ENCODE measurements at places on chromosomes 7 and 10.
A peak's percentile ranks its signal among the peaks of the same experiment; 100 is the strongest.

- no peak for DNase-seq
Observed at GRCh38 chr10:114031073-114031972, 12.3 kb upstream of the ADRB1 start.

DNA sequence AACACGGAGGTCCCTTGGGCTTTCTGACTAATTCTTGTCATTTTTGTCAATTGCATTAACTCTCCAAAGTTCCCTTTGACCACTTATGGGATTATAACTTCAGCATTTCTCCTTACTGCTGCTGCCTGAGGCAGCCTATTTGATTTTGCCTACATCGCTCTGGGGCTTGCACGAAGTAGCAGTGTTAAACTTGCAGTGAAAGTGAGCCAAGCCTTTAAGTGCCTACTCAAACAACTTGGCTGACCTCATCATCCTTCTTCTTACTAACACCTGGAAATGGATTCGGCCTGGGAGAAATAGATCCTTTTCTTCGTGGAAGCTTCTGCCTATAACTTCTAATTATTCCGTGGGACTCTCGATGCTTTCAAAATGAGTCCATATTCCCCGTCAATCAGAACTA, 76.6 kb downstream of the DGKB start:
- no peak for DNase-seq

GRCh38 chr7:23136216-23136615, 30.6 kb downstream of the KLHL7 start:
- DNase-seq: no peak

DNA sequence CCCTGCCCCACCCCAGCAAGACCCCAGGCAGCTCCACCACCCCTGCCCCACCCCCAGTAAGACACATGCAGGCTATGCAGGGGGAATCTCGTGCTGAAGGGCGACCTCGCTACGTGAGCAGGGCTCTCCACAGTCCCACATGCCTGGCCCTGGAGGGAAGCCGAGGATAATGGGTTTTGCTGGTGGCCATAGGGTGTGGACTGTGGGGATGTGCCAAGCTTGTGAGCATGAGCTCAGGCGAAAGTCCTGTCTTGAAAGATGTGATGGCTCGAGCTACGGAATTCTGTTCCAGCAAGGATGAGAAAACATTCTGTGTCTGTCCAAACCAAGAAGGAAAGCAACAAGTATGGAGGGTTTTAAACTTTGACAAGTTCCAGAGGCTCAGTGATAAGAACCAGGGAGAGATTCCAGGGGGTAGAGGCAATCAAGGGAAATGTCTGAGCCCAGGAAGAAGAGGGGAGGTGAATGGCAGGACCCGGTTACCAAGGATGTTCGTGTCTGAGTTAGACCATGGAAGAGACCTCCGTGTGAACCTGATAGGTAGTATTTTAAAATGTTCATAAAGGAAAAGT, 63.1 kb downstream of the PYROXD2 start:
- DNase-seq: no peak

DNA sequence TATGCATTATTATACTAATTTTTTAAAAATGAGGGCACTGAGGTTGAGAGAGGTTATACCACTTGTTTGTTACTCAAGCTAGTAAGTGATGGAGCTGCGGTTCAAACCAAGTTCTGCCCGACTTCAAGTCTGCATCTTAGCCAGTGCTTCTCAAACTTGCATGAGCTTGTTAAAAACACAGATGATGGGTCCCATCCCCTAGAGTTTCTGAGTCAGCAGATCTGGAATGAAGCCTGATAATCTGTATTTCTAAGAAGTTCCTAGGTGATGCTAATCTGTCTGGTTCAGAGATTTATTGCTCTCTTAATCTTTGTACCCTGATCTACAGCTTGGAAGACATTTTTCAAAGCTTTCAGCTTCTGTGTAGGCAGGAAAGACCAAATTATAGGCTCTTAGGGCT, 67.7 kb upstream of the CC2D2B start:
- no peak for DNase-seq

GRCh38 chr10:99125879-99126278, 109.8 kb downstream of the HPSE2 start:
- no peak for DNase-seq

DNA sequence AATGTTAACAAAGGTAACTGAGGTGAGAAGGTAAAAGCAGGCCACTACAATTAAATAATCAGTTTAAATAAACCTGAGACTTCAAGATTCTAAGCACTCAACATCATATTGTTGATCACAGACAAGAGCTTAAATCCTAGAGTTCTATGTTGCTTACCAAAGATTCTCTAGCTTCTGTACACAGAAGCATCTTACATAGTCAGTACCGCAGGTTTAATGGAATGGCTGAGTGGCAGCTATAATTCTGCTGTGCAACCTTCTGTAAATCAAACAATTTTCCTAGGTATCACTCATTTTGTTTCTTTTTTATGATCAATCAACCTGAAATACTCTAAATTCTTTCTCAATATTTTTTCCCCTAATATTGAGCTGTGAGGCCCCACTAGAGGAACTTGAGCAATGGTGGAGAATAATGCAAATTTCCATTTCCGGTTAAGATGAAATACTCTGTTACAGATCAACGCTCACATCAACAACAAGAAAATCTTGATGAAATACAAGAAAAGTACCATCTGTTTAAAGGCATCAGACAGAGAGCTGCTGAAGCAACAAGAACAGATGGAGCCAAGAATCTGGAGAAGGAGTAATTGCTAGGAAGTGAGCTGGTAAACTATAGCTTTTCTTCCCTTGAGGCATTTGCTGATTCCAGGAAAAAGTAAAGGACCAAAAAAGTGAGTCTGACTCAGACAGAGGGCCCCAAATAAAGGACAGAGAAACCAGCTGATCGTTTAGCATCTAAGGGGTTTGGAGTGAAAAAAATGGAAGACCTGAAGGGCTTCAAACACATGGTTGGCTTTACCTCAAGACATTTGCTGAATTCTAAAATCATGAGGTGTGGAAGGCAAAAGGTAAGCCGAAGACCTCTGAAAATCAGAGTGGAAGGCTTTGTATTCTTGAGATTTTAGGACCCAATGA, 22.6 kb downstream of the PNPLA8 start:
- no peak for DNase-seq

DNA sequence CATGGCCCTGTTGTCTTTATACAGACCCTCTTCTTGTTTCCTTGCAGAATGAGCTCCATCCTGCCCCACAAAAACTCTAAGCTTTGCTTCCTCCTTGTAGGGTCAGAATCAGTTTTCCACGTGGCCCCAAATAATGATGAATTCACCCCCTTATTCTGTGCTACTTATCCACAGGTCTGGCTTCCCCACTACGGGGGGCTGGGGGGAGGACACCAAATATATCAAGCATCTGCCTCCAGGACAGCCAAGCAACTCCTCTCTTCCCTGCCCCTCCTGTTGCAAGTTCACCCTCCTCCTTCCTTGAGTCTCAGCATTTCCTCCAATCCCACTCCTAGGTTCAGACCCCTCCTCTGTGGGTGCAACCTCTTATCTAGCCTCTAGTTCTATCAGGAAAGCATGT, 743.3 kb downstream of the GRID1 start:
- DNase-seq: no peak

DNA sequence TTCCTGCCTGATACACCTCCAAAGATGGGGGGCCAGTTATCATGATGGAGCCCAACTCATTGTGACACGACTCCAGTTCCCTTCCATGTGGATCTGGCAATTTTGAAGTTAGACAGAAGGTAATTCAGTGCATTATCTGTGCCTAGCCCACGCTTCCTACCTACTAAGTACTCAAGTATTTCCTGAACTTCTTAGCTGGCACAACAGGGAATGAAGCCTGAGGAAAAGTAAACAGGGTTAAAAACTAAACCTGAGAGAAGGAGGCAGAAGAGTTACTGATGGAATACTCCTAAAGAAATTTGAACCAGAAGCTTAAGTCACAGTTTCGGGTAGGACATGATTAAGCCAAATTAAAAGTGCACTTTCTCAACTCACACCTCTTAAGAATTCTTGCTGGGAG, 1.1 kb upstream of the SEC31B start:
- no peak for DNase-seq

- no peak for DNase-seq
Observed at GRCh38 chr7:146862415-146862814, 745.8 kb downstream of the CNTNAP2 start.

- DNase-seq: peak; percentile 8
Observed at GRCh38 chr7:130560972-130561371, 69.1 kb downstream of the MEST start.

DNA sequence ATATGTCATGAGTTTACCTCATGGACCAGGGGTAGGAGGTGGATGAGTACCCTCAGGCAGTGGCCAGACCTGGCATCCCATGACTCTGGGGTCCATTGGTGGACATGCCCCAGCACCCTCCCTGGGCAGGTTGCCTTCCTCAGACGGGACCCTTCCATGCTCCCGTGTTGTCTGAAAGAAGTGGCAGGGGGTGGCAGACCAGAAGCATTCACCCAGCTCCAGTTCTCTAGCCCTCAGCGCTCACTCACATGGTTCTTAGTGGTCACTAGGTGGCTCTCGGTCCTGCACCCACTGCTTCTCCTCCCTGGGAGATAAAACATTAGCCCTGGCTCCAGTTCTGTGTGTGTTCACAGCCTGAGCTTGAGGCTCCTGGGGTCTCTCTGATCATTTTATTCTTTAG, 6.0 kb downstream of the RBP3 start:
- DNase-seq: no peak

- DNase-seq: no peak
Observed at GRCh38 chr7:17029150-17029549, 147.4 kb upstream of the AGR3 start.

GRCh38 chr10:90226517-90226916, 525.1 kb downstream of the KIF20B start:
- no peak for DNase-seq

DNA sequence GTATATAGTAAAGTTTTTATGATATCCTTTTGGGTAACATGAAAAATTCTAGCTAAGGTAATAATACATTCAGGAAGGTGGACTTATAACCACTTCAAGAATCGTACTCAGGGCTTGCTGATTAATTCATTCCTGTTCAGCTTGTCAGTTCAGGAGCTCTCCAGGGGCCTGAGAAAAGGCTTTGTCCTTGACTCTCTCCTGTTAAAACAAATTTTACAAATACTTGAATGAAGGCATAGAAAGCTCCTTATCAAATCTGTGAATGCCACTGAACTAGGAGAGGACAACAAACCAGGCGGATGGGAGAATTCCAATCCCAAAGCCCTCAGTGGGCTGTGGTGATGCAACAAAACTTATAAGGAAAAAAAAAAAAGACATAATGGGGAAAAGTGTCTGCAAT, 354.5 kb upstream of the ZMIZ1 start:
- DNase-seq: no peak

DNA sequence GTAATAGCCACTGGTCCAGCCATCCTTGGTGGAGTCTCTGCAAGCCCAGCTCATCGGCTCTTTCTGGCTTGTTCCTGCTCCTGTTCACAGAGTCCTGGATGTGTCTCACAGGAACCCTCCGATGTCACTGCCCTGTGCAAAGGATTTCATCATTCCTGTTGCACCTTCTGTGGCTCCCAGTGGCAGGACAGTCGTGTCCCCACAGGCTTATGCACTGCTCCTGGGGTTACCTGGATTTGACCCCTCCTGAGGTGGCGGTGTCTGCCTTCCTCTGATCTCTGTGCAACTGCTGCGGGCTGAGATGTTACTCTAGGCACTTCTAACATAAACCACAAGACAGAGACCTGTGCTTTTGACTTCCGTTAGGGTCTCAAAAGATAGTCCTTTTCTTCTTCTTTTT, 30.6 kb downstream of the APBB1IP start:
- peak; percentile 71 for DNase-seq

DNA sequence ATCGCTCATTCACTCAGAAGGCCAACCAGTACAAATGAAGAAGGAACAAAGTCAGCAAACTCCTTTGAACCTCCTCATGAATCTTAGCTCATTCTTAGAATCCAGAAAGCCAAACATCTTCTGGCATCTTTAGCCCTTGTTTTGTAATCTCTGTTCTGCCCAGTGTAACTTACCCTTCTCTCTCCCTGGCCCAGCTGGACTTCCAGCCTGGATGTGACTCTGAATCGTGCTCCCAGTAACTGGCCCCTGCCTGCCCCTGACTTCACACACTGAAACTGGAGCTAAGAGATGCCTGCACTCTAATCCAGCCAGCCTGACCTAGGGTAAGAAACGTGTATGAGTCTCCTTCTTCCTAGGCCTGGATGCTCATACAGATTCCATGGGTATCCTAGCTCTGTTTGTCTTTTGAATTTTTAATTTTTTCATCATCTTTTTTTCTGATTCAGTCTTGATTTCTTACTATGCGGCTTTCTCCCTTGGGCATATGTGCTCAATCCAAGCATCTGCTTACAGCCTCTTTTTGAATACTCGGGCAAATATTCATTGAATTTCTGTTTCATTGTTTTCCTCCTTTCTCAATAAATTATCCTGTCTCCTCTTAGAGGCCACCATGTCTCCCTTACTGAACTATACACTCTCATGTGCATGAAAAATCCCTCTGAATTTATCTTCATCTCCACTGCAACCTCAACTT, 845.6 kb upstream of the AUTS2 start:
- DNase-seq: no peak

GRCh38 chr7:28069807-28070206, 110.8 kb downstream of the JAZF1 start:
- DNase-seq: no peak

- DNase-seq: no peak
Observed at GRCh38 chr7:71615017-71615416, 483.1 kb downstream of the GALNT17 start.

DNA sequence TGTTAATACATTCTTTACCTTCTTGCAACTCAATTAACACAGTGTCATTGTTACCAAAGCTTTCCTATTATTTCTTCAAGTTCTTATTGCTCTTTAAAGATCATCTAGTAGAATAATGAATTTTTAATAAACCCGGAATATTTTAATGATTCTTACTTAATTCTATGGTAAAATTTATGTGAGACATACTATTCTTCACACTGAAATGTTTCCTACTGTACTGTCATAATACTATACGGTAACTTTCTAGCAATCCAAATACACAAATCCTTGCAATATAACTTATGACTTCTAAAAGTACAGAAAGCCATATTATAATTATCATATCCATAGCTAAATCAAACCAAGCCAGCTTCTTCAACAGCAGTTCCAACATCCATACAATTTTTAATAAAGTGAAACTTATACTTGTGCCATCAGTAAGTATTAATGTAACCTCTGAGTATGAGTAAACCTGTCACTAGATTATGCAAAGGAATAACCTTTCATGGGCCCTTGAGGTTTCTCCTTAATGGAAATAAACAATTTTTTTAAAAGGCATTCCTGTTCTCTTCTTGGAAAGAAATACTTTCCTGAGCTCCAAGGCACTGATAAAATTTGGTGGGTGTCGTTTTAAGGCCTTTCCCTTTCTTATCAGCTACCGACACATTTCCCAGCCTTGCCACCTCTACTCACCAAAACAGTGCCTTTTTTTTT, 87.4 kb downstream of the IMMP2L start:
- DNase-seq: no peak

- peak; percentile 43 for DNase-seq
Observed at GRCh38 chr10:8095959-8096358, 41.5 kb downstream of the GATA3 start.
